Suprapubic skin (tissue), 4 donors: ENCODE measurements at places on chromosomes 7 and 10. TPM values are rescaled to one million over a fixed set of nuclear protein-coding genes. Genes with fewer than 3 reads are reported as not detected.

DNA sequence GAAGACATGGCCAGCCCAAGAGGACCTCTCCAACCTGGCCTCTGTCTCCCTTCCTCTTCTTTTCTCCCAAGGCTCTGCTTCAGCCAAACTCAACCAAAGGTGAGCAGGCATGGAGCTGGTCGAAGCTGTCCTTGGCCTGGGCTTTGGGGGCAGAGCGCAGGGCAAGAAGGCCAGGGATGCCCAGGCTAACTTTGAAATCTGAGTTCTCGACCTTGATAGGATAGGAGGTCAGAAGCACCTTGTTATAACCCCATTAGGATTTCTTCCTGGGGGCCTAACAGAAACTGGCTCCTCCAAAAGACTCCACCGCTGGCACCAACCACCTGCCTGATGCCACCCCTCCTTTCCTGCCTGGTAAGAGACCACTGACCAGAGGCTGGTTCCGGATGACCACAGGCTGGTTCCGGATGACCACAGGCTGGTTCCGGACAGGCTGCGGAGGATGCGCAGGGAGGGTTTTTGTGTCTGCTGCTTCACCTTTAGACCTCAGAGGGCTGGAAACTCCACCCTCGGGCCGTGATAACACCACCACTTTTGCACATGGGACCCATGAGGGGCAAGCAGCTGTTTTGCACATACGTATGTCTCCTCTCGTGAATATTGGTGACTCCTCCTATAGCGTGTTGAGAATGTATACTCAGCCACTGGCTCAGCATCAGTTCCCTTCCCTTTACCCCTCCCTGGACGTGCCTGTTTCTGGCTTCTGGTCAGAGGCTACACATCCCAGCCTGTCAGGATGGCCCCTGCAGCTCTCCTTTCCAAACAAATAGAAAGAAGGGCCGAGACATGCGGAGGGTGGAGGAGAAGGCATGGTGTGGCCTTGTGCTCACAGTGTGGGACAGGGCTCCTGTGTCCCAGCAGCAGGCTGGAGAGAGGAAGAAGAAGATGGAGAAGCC, 140.1 kb downstream of the DNAJB6 start:
- no peak for DNase-seq

GARIN1A gene
- 1.2 TPM for total RNA-seq

FLNC gene
- total RNA-seq, result 3.8 TPM

DNA sequence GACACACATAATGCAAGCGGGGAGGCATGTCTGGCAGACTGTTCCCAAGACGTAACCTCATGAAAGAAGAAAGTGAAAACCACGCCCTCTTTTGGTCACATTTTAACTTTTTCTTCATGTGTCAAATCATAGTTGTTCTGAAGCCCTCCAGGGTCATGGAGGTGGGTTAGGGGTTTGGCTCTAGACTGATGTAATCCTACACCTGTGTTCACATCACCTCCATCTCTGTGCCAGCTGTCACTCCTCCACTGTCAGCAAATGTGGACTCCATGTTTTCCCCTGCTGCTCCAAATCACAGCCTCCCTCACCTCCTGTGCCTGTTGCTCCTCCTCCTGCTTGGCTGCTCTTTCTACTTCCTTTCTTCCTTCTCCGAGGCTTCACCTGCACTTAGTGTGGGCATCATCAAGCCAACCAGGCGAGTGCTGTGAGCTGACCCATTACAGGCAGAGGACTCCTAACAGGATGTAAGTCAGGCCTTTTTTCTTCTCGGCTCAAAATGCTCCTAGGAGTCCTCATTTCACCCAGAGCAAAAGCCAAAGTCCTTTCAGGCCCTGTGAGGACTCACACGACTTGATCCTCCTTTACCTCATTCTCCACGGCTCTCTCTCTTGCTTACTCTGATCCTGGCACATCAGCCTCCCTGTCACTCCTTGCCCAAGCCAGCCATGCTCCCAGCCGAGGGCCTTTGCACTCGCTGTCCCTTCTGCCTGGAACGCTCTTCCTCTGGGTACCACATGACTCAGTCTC, 66.4 kb upstream of the IFRD1 start:
- no peak for DNase-seq

GRCh38 chr7:27459021-27459730, 203.5 kb downstream of the HIBADH start:
- no peak for DNase-seq

DNA sequence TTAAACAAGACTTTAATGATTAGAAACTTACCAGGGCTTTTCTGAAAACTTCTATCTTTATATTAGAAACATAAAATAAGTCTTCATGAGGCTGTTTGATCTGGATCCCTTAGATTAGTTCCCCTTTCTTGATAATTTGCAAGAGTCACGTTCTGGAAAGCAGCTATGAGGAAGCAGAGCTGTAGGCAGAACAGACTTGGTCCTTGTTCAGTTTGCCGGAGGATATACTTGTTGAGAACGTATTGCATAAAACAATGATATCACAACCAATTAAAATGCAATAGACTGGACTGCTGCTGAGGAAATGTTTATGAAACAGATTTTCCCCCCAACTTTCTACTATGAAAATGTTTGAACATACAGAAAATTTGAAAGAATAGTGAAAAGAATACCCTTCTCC, 2.8 kb downstream of the SAMD9L start:
- no peak for DNase-seq

DNA sequence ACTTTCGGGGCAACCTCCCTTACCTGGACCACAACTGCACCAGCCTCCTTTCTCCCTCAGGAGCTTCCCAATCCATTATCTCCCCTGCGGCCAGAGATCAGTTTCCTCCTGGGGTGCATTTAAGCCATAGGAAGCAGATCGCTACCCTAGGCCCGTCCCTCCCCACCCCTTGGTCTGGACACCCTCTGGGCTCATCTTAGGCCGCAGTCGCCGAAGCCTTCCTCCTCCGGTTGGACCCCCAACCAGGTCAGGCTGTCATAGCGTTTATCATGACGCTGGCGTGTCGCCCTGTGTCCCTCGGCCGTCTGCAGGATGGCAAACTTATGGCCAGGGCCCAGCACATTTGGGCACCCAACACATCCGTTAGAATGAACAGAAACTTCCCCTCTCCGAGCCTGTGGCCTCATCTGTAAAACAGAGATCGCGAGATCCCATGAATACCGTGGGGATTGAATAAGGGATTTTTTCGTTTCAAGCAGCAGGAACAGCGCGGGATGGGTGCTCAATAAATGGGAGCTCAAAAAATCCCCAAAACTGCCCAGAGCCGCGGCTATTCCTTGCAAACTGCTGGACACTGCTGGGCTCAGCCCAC, 669 bp upstream of the AP5Z1 start:
- DNase-seq, result no peak

GRCh38 chr10:58177362-58177947, 90.2 kb downstream of the IPMK start:
- no peak for DNase-seq

PUS7 gene
- 17.0 TPM for total RNA-seq

DNAH11 gene
- 0.57 TPM for total RNA-seq

DNA sequence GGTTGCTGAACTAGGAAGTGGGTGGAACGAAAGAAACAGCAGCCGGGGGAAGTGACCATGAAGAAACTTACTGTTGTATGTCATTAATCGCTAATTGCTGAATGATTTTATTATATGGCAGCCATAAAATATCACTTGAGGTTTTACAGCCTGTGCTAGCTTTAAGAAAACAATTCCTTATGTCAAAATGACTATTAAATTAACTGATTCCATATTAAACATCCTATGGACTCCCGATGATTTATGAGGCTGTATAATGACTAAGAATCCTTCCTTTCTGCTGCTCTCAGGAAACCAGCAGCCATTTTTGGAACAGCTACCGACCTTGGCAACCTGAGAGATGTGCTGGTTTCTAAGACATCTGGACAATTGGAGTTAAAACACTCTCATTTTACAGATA, 421.9 kb downstream of the SORCS3 start:
- DNase-seq, result no peak

DNA sequence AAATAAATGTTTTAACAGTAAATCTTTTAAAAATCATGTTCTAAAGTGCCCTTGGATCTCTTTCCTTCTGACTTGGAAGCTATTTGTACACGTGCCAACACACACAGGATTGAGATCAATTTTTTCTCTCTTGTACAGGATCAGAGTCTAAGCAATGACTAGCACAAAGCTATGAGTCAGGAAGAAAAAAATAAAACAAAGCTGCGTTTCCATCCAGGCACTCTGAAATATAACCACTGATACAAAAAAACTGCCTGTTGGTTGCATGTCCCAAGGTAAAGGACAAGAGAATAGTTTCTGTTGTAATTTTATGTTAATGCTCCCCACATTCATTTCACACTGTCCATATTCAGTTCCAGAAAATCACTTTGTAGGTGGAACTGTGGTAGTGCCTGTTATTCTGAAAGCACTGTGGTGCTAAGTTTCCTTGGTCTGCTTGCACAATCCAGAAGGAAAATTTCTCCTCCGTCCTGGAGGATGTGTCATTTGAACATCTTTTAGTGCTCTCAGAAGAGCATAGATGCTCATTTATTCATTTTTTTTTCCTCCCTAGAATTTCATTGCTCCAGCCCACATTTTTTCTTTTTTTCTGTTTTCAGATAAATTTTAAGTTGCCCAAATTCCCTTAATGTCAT, 113.4 kb downstream of the PLXDC2 start:
- no peak for DNase-seq

GIMAP4 gene
- total RNA-seq, result 12.5 TPM

GRCh38 chr7:54664235-54665228, 94.5 kb downstream of the SEC61G start:
- no peak for DNase-seq

GRCh38 chr7:66170309-66171231, 34.6 kb upstream of the TPST1 start:
- peak; percentile 86 for DNase-seq

- DNase-seq, result no peak
Measured at GRCh38 chr10:16314259-16314658, 122.6 kb upstream of the PTER start.

- no peak for DNase-seq
Measured at GRCh38 chr10:94878649-94879048, 59.8 kb upstream of the CYP2C9 start.

DNA sequence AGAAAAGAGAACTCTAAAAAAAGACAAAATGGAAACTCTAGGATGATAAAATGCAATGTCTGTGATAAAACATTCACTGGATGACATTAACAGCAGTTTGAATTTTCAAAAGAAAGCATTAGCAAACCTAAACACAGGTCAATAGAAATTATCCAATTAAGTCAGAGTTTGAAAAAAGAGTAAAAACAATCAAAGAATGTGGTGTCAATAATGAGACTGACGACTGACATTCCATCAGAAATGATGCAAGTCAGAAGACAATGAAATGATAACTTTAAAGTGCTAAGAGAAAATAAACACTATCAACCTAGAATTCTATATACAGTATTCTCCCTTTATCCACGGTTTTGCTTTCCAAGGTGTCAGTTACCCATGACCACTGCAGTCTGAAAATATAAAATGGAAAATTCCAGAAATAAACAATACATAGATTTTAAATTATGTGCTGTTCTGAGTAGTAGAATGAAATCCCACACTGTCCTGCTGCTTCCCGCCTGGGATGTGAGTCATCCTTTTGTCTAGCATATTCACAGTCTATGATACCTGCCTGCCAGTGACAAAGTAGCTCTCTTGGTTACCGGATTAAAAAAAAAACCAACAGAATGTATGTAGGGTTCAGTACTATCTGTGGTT, 38.3 kb upstream of the SFMBT2 start:
- DNase-seq, result no peak

DNA sequence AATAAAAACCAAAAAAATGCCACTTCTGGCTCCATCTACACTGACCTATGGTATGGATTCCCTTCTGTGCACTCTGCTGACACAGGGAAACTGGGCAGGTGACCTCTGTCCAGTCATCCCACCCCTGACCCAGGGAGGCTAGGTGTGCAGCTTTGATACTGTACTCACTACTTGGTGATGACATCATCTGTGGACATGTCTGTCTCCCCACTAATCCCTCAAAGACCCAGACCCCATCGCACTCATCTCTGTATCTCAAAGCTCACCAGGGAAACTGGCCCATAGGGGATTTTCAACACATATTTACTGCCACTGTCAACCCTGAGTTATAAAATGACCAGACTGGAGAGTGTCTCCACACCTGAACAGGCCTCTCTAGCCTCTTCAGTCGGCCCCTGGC, 10.6 kb downstream of the SGMS1 start:
- no peak for DNase-seq

GRCh38 chr7:33127085-33127484, 2.3 kb upstream of the BBS9 start:
- no peak for DNase-seq

GRCh38 chr10:86365346-86366032, 1.1 kb downstream of the GRID1 start:
- peak; percentile 71 for DNase-seq

DNA sequence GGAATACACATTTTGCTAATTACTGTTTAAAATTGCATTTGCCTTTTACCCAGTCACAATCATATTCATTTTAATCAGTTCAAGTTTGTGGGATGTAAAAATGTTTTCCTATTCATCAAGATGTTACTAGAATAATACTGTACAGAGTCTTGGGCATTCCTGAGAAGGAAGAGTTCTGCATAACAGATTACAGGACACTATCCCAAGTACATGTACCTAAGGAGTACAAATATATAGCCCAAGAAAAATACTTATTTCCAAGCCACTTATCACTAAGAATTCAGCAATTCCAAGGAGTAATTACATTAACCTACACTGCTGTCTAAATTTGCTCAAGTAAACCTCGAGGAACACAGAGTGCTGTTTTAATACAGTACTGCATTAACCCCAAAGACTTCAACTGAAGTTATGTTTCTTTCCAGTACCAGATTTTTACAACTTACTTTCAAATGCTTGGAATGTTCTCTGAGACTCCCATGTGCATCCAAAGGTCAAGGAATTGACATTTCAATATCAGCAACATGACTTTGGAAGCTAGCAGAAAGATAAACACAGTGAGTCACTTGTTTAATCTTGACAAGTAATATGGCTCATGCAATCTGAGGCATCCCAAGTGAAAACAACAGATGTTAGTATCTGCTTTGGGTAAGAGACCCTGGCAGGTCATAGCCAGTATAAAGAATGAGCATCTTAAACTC, 125.4 kb upstream of the BET1 start:
- no peak for DNase-seq

- DNase-seq, result no peak
Measured at GRCh38 chr10:62376071-62377025, 2.2 kb downstream of the ZNF365 start.

- DNase-seq, result peak; percentile 31
Measured at GRCh38 chr10:12400266-12400931, 51.1 kb downstream of the CAMK1D start.
